Activated T-helper 9 cell treated with anti-CD3 and anti-CD28 coated beads, Interleukin-2, amount 50 U/mL, for 16 hours (primary cell): ENCODE measurements at places on chromosomes 3 and 15.

DNA sequence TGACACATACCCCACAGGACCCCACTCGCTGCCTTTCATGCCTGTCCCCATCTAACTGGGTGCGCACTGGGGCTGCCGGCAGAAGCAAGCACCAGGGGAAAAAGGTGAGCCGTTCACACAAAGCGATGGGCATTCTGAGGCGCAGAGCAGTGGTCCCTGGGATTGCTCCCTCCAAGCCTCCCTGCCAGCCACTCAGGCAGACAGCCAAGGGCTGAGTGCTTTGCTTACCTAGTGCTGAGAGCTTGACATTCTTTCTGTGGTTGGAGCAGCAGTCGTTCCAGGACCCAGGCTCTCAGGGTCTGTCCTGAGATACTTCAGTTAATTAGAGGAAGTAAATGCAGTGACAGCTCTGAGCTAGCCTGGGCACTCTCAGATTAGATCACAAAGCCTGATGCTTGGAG is 5.7 kb downstream of the ESYT3 start:
- no peak for DNase-seq

DNA sequence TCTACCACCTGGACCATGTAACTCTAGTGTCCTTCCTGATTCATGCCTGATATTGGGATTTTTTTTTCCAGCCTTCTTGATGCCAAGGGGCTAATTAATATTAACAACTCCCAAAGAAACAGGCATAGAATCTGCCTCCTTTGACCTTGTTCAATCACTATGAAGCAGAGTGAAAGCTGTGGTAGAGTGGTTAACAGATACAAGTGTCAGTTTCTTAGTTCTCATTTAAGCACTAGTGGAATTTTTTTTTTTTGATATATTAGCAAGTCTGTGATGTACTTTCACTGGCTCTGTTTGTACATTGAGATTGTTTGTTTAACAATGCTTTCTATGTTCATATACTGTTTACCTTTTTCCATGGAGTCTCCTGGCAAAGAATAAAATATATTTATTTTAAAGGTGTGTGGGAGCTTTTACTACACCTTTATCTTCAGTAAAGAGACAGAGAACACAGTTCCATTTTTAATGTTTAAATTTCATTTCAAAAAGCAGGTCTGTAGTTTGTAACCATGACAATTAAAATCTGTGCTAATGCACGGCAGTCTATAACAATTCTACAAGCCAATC is 67.1 kb downstream of the TOP2B start:
- no peak for DNase-seq

GRCh38 chr15:67188551-67189218 is 65.8 kb downstream of the AAGAB start:
- DNase-seq = no peak

GRCh38 chr3:30626443-30627180 is 20.2 kb downstream of the TGFBR2 start:
- DNase-seq = no peak

GRCh38 chr15:90349072-90349471 is 3.0 kb upstream of the ZNF774 start:
- no peak for DNase-seq

- DNase-seq = no peak
These were observed at the start of gene SOX2 for GRCh38 chr3:181711325-181712135. Gene SOX2, plus strand, starts transcription at chr3:181711925. Its CDS starts 436 bp downstream, at chr3:181712361.

DNA sequence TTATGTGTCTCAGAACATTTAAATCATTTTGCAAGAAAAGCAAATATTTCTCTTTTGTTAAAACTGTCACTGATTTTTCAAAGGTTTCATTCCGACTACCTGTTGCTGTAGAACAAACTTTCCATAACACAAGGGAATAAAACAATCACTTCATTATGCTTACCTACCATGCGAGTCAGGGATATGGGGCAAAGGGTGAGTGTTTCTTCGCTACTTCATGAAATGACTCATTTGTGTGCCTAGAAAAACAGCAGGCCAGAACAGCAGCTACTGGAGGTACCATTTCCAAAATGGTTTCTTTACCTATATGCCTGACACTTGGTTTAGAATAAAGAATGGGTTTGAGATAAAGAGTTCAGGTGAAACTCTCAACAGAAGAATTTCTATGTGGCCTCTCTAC is 712.5 kb downstream of the PLOD2 start:
- no peak for DNase-seq

GRCh38 chr15:96448923-96449322 is 118.4 kb downstream of the NR2F2 start:
- DNase-seq = no peak

- no peak for DNase-seq
These were observed 67.9 kb upstream of the RBP1 start for GRCh38 chr3:139607257-139608107.

DNA sequence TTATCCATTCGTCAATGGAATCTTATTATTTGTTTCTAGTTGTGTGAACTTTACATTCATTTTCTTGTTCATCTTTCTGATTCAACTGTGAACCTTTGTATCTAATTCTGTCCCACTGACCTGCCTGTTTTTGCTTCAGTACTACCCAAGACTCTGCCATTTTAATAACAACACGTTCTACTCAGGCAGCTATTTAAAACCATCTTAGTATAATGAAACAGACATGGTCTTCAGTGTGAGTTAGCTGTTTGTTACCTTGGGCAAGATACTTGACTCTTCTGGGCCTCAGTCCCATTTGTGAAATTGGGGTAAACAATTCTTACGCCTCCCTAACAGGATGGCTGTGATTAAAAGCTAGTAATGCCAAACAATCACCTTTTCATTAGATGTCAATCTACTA is 1.6 kb downstream of the BTBD1 start:
- DNase-seq = no peak

DNA sequence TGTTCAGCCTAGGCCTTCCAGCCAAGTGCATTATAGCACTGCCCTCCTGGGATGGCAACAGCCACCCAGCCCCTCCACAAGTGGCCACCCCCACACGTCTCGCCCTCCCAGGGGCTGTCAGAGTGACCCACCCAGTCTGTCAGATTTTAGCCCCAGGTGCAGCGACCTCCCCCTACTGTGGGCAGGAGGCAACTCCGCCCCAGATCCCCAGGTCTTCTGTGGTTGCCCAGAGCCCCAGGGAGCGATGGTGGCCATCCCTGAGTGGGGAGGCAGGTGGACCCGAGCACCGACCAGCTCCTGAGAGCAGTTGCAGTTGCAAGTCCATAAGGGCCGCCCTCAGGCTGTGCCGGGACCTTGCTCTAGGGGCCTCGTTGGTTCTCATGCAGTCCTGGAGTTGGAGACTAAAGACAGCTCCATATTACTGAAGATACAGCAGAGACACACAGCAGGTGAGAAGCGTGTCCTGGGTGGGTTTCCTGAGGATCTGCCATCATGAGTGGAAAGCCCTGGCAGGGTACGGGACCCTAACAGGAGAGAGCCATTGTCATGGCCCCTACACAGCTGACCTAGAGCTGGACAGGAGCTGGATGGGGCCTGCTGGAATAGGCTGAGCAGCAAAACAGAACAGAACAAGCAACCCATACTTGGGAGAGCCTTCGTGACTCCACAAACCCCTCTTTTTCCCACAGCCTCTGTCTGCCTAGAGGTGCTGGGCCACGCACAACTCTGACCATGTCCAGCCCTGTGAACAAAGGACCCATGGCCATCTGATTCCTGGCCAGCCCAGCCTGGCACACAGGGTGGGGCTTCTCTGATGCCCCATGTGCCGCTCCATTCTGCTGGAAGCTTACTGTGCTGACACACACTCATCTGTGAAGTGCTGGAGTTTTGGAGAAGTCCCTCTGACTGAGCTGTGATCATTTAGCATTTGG is 110.3 kb upstream of the ALDH1A3 start:
- no peak for DNase-seq

GRCh38 chr15:100781061-100781960 is 98.3 kb upstream of the ALDH1A3 start:
- no peak for DNase-seq

DNA sequence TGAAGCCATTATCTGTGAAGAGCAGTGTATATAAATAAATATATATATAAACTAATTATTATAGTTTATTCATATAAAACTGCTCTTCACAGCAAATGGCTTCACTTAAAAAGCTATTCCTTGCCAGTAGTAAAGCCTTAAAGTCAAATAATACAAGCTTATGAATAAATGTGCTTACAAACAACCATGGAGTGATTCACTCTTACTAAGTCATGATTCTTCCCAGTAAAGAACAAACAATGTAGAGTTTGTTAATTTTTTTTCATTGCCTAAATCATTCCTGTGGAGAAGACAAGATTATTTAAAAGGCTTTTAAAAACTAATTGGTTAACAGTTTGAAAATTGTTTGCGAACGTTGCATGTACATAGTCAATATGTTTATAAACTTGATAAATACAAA is 140.7 kb downstream of the PLCH1 start:
- no peak for DNase-seq

DNA sequence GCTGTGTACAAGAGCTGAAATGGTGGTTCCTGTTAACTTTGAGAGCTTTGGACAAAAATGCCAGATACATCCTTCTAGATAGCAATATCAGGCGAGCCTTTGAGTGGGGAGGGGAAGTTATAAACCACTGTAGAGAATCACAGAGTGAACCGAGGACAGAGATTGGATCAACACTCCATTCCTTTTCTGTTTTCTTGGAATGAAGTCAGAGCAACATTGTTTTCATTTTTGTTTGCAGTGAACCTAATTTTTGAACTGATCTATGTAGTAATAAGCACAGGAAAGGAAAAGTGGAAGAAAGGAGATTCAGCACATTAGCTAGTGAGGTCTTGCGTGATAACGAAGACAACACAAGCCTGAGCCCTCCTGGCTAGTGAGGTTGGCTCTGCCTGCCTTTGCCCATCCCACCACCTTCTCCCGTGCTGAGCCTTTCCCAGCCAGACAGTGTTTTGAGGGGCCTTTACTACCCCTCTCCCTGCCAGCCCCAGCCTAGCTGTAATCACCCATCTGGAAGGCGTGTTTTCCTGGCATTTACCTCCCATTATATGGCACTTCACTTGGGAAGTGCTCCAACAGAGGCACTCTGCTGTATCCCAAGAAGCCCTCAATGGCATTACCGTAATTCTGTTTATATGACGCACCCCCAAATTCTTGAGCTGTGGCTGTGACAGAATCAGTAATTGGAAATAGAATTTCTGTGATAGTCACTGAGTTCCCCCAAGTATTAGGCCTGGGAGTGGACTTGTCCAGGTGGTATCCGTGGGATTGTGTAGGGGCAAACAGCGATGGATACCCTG is 129.8 kb downstream of the CACNA1D start:
- DNase-seq = no peak

GRCh38 chr3:61442696-61443095 is 118.7 kb upstream of the PTPRG start:
- DNase-seq = no peak

DNA sequence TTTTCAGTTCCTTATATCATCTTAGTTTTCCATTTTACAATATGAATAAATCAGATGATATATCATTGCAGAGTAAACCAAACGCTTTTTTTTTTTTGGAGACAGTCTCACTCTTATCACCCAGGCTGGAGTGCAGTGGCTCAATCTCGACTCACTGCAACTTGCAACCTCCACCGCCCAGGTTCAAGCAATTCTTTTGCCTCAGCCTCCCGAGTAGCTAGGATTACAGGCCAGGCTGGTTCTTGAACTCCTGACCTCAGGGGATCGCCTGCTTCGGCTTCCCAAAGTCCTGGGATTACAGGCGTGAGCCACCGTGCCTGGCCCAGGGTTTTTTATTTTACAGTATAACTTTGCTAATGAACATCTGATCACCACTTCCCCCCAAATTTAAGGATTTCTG is 5.9 kb upstream of the EBLN2 start:
- DNase-seq = no peak

- DNase-seq = no peak
These were observed 73.5 kb upstream of the MBNL1 start for GRCh38 chr3:152195206-152195605.

- no peak for DNase-seq
These were observed 58.6 kb upstream of the SLITRK3 start for GRCh38 chr3:165254812-165255211.

DNA sequence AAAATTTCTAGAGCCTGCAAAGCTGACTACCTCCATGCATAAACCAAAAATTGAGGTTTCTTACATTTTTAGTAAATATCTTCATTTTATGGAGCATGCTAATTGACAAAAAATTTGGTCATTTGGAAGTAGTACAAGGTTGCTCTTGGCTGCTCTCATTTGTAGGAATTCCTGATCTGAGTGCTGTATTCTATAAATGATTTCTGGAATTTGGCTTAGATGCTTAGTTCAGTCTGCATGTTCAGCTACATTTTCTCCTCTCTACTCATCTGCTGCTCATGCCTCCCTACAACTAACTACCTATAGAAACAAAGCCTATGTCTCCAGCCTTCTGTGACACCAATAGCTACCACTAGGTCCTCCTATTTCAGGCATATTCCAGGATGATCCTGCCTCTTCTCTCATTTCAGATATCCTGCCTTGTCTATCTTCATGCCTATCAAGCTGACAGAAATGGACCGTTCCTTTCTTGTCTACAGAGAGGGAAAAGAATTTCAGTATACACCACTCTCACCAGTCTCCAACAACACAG is 901.1 kb downstream of the TBL1XR1 start:
- DNase-seq = no peak

DNA sequence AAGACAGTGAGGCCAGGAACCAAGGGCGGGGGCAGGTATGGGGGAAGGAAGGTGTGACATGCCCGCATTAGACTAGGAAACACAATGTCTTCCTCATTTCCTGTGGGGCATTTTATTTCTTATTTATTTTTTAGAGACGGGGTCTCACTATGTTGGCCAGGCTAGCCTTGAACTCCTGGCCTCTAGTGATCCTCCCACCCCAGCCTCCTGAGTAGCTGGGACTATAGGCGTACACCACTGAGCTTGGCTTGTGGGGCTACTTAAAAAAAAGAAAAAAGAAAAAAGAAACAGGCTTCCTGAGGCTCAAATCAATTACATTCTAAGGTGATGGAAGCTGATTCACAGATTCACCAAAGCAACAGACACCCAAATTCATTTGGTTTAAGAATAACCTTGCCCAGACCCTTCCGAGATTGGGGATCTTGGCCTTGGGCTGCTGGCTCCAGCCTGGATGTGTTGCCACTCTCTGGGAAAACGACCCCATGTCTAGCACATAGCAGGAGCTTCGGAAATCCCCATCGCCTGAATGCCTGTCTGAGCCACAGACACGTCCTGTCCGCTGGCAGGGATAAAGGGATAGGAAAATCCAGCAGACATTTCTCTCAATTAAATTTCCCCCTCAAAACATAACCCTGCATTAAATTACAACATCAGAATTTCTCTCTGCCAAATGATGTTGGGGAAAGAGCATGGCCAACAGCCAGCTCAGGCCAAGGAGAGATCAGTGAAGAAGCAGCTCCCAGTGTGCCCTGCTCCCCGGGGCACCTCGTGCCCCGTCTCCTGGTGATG is 13.0 kb downstream of the CPN2 start:
- no peak for DNase-seq

GRCh38 chr15:57541805-57542504 is 49.7 kb upstream of the MYZAP start:
- no peak for DNase-seq

GRCh38 chr15:78129077-78129750 is 2.0 kb downstream of the CIB2 start:
- DNase-seq = no peak

- DNase-seq = no peak
These were observed at the start of gene CLSTN2 for GRCh38 chr3:139935016-139935865. Gene CLSTN2, plus strand, starts transcription at chr3:139935185.

- DNase-seq = no peak
These were observed 15.5 kb downstream of the ATG3 start for GRCh38 chr3:112546216-112546759.

- DNase-seq = no peak
These were observed 839.8 kb upstream of the ALCAM start for GRCh38 chr3:104526901-104527401.
